ENCODE measurements at places on chromosomes 2 and 18.

- no peak for DNase-seq
Observed at GRCh38 chr2:237735798-237736197, 62.8 kb upstream of the RBM44 start.

- no peak for DNase-seq
Observed at GRCh38 chr18:78721981-78722380, 257.6 kb upstream of the SALL3 start.

- no peak for DNase-seq
Observed at GRCh38 chr2:128322715-128323554, 4.3 kb upstream of the HS6ST1 start.

GRCh38 chr2:232833830-232834229 is 36.2 kb upstream of the SNORC start:
- no peak for DNase-seq

DNA sequence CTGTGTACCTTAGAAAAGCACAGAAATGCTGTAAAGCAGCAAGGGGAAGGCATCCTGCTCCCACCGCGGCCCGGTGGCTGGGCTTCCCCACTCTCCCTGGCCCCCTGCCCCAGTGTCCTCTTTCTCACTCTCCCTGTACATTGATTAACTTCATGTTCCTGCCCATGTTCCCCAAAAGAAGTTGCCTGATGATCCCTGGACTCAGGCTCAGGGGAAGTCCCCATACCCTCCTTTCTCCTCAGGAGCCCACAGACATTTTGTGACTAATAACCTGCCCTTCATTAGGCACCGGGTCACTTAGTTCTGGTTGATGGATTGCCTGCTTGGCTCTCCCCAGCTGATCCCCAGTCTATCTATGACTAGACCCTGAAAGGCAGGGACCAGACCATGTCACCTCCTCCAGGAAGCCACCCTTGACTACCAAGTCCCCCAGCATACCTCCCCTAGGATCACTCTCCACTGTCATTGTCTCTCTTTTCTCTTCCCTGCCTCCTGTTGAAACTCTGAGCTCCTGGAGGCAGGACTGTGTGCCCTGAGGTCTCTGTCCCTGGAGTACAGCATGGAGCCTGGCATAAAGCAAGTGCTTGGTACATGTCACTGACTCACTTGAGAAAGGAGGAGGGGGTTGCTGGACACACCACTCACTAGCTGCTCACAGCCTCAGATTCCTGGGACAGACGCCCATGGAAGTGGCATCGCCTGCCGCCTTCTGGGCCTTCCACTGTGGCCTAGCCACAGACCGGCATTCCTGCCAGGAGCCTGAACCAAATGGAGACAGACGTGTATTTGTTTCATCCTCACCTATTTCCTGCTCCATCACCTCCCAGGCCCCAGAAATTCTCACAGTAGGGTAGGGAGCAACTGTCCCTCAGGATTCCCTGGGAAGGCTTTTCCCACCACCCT is 13.5 kb downstream of the MALL start:
- DNase-seq: no peak

DNA sequence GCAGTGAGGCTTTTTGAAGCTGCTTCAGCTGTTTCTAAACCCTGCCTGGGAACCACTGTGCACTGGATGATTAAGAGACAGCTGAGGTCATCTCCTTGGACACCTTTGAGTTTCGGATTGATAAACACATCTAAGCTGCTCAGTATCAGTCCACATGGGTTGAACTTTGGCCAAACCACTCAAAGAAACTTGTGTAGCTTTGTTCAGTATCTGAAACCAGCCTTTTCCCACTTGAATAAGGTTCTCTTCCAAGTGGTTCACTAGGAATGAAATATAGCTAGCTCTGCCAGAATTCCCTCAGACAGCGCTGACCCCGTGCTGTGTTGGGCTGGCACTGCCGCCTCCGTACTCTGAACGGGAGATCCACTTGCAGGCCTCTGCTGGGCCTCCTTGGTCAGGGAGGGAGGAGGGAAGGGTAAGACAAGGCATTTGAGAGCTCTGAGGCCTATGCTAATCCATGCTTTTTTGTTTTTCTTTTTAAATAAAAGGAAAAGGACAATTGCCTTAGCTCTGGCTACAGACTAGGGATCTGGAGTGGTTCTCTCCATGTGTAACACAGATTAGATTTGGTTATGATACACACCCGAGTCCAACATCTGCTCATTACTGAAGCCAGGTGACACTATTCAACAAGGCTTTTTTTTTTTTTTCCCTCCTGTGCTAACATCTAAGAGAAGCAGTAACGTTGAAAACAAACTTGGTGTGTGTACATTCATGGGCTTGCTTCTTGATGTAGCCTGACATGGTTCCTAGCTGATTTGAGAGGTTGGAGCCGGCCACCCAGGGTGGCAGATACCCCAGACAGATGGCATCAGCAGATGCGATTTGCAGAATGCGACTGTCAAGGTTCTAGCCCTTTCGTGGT is 67.7 kb downstream of the NCK2 start:
- no peak for DNase-seq

- DNase-seq: no peak
Observed at GRCh38 chr2:227370791-227371312, 8.3 kb downstream of the TM4SF20 start.

- DNase-seq: no peak
Observed at GRCh38 chr2:39581866-39582265, 83.9 kb upstream of the TMEM178A start.

- no peak for DNase-seq
Observed at GRCh38 chr2:20035955-20036666, 15.3 kb downstream of the LAPTM4A start.

GRCh38 chr2:121409966-121410365 is 120.7 kb upstream of the RNU4ATAC start:
- no peak for DNase-seq

DNA sequence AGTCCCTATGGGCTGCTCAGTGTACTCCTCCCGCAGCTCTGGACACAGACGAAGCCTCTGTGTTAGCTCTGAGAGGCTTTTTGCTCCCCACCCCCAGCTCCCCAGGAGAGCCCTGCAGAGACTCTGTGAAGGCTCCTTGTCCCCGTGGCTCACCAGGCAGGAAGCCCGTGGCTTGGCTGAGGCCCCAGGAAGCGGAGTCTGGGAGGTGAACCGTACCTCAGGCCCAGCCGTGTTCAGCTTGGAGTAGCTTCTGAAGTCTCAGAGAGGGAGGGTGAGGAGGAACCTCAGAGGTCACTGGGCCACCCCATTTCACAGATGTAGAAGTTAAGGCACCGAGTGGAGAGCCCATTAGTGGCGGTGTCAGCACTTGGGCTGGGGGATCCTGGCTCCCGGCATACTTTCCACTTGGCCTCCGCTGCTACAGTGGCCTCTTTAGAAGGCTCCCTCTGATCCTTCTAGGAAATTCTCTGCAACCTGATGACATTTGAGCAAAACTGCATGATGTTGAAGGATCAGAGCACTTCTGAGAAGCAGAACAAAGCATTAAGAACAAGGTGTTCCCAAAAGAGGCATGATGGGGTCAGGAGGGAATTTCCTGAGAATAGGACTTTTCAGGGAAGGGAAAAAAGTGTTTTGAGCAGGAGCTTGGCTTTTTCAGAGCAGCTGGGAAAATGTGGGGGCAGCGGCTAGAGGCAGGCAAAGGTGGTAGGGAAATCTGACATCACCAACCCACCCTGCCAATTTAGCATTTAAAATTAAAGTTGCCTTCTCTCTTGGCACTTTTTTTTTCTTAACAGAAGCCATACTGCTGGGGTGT is 79.1 kb downstream of the MCFD2 start:
- DNase-seq: no peak

DNA sequence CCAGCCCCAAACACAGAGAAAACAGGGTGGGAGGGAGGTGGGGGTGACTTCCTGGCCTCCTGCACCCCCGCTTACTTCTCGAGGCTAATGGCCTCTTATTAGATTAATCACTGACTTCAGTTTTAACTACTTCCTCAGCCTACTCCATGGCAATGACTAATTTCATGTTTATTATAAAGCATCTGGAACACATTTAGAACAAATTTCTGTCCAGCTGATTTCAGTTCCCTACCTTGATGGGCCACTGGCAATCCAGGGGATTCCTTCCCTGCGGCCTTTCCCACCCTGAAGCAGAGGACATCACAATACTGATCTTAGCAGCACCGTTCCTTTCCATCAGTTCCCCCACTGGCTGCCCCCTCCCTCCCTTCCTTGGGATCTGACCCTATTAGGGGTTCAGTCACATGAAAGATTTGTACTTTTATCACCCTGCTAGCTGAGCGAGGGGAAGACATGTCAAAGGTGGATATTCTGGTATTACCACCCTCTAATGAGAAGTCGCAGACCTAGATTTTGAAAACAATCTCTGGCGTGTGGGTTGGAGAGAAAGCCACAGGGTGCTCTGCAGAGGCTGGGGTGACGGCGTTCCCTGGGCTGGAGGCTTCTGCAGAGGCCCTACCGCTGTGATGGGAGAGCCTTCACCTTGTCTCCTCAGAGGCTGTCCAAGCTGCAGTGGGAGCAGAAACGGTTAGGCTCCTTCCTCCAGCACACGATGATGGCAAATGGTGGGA is 67.6 kb downstream of the KIAA2012 start:
- DNase-seq: no peak

DNA sequence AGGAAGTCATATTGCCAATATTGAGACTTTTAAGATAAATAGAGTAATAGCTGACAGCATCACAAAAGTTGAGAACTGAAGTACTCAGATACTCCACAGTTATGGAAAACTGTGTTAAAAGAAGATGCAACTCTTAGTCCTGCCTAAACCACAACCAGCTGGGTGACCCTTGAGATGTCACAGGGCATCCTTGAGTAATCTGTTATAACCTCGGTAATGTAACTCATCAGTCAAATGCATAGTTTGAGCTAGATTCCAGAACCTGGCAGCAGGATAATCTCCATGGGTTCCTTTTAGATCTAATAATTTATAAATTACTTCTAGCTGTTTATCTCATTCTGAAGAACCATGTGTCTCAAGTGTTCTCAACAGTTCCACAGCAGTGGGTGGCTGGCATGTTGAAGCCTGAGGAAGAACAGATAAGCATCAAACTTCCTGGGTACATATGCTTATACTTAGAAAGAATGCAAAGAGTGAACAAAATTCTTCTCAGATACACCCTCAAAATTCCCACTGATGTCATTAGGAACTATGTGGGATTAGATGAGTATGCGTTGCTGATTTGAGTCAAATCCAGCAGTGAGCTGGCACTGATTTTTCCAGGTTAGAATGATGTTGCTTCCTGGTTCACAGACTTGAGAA is 304.1 kb upstream of the ERBB4 start:
- DNase-seq: no peak

- no peak for DNase-seq
Observed at GRCh38 chr2:59366288-59366687, 1125.2 kb upstream of the FANCL start.

DNA sequence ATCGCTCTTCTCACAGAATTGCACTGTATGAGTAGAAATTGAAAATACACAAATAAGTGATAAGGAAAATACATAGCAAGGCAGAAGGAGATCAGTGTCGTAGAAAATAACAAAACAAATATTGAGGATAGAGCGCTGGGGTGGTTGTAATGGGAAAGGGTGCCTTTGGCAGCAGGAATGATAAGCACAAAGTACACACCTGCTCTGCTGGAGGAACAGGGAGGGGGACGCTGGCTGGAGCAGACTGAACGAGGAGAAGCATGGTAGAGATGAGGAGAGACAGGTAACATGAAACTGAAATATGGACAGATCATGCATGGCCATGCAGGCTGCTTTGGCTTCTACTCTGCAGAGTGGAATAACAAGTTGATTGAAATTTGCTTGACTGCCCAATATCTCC is 181.2 kb upstream of the FSHR start:
- DNase-seq: no peak

GRCh38 chr2:207223051-207223450 is 57.3 kb upstream of the KLF7 start:
- DNase-seq: no peak

- DNase-seq: no peak
Observed at GRCh38 chr2:236078297-236079255, 89.6 kb downstream of the GBX2 start.

GRCh38 chr2:233796254-233796653 is 18.1 kb downstream of the MROH2A start:
- DNase-seq: no peak

GRCh38 chr18:32542221-32542798 is 71.6 kb upstream of the GAREM1 start:
- DNase-seq: no peak

GRCh38 chr2:82857967-82858366 is 1601.1 kb downstream of the SUCLG1 start:
- DNase-seq: no peak

- no peak for DNase-seq
Observed at GRCh38 chr18:57772387-57772799, 30.7 kb downstream of the ATP8B1 start.

DNA sequence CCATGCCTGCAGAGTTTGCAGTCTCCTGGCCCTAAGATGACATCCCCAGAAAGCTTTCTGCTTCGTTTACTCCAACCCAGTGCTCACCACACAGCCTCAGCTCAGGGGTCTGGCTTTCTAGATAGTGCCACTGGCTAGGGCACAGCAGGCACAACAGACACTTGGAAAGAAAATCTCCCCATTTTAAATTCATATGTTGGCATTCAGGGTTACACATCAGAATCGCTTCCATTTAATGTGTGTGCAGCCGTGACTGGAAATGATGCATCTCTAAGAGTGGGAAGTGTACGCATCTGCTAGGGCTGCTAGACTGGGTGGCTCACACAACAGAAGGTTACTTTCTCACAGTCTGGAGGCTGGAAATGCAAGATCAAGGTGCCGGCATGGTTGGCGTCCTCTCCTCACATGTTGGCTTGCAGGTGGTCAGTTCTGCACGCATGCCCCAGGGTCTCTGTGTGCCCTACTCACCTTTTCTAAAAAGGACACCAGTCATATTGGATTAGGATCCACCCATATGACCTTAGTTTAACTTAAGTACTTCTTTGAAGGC is 329.4 kb upstream of the RAB12 start:
- no peak for DNase-seq

All from activated CD8-positive, alpha-beta memory T cell treated with anti-CD3 and anti-CD28 coated beads for 4 hours (primary cell).